ENCODE measurements at places on chromosomes 6 and 20.

DNA sequence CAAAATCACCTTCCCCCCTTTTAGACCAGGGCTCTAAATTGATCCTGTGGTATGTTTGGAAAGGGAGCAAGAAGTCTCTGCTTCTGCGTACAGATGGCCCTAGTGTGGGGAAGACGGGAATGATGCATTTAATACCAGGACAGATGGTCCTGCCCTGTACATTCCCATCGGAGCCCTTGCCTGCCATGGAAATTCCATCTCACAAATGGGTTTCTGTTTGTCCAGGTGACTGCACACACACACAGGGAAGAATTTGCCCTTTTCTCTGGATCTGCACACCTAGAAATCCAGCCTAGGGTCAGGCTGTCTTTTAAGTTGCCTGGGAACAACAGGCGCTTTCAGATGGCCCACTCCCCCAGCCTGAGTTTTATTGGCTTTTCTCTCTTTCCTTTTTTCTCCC lies 1.3 kb downstream of the MAS1 start:
- no peak for DNase-seq

GRCh38 chr20:41358230-41358629 lies 8.4 kb downstream of the EMILIN3 start:
- no peak for DNase-seq

DNA sequence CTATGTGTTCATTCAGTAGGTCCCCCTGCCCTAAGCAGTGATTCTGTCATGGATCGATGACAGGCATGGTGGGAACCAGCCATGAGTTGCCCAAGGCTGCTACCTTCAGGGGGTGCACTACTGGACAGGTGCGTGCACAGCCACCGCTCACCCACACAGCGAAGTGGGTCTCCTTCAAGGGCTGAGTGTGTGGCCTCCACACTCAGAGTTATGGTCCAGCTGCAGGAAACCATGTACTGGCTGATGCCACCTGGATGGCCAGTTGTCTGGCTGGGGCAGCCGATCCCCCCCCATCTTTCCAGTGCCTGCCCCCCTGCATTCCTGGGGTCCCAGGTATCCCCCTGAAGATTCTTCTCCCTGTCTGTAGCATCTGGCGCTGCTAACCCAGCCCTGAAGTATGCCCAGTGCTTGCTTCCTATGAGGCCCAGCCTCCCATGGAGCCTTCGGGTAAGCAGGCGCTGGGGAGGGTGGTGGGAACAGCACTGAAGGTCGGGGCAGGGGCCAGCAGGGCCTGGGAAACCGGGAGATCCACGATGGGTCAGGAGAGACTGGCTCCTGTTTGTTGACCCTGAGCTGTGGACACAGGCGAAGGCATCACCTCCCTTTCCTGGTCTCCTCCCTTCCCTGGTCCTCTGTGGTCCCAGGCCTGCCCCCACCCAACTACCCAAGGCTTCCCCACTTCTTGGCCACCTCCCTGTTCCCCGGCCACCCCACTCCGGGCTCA lies 106.0 kb downstream of the VEGFA start:
- DNase-seq = no peak

GRCh38 chr6:680666-681340 lies 12.1 kb downstream of the EXOC2 start:
- DNase-seq = no peak

- DNase-seq = no peak
These were observed 46.7 kb downstream of the RALGAPA2 start for GRCh38 chr20:20665606-20666332.

GRCh38 chr6:166763606-166764472 lies 136.8 kb upstream of the RPS6KA2 start:
- DNase-seq = no peak

DNA sequence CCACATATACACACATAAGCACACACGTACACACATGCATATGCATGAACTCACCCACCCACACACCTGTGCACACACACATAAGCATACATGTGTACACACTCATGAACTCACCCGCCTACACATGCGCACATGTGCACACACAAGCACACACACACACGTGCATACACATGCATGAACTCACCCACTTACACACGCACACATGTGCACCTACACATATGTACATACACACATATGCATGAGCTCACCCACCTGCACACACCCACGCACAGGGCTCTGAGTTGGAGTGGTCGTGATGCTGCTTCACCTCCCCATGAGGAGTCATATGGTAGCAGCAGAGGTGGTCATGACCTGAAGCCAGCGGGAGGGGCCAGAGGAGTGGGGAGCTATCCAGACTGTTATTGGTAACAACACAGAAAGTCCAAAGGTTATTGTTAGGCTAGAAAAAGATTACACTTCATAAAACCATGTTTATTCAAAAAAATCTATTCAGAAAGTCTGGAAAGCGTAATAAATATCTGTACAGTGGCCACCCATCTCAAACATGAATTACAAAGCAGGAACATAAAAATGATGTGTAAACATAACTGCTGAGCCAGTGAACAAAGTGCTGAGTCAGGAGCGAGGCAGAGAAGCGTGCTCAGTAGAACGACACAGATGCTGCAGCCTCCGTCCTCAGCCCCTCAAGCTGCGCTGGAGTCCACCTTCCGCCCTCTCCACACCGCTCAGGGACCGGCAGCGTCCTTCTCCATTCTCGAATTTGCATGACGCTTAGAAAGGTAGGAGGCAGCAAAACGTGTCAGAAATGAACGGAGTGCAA lies 26.4 kb upstream of the MPC1 start:
- no peak for DNase-seq

GRCh38 chr6:52641826-52642225 lies 29.1 kb upstream of the TMEM14A start:
- no peak for DNase-seq

GRCh38 chr20:45456632-45457031 lies 12.9 kb upstream of the WFDC2 start:
- DNase-seq = no peak

DNA sequence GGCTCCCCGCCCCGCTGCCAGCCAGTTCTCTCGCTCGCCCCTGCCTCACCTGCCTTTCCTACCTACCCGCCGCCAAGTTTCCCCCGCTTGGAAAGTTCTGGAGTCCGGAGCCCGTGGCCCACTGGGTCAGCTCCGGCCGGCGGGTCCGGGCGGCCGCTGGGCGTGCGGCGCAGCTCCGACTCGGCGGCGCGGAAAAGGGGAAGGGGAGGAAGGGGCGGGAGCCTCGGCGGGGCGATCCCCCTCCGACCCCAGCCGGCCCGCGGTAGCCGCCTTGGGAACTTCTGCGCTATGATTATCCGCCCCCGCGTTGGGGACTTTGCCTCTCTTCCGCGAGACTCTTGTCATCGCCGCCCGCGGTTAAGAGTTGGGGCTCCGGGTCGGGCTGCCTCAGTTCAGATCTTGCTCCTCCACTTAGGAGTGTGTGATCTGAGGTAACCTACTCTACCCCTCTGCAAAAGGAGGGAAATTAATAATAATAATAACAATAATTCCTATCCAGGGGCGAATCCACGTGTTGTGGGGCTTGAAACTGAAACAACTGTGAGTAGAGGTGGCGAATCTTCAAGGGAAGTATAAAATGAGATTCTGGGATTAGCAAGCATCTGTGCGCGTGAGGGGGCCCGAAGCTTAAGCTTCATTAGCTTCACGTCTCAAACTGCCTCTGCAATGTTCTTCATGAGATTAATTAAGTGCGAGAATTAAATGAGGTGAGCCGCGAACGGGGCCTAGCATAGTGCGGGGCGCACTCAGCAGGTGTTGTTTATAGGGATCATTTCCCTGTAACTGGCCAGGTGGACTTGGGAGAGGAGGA lies 30.8 kb downstream of the SF3B5 start:
- peak; percentile 45 for DNase-seq

DNA sequence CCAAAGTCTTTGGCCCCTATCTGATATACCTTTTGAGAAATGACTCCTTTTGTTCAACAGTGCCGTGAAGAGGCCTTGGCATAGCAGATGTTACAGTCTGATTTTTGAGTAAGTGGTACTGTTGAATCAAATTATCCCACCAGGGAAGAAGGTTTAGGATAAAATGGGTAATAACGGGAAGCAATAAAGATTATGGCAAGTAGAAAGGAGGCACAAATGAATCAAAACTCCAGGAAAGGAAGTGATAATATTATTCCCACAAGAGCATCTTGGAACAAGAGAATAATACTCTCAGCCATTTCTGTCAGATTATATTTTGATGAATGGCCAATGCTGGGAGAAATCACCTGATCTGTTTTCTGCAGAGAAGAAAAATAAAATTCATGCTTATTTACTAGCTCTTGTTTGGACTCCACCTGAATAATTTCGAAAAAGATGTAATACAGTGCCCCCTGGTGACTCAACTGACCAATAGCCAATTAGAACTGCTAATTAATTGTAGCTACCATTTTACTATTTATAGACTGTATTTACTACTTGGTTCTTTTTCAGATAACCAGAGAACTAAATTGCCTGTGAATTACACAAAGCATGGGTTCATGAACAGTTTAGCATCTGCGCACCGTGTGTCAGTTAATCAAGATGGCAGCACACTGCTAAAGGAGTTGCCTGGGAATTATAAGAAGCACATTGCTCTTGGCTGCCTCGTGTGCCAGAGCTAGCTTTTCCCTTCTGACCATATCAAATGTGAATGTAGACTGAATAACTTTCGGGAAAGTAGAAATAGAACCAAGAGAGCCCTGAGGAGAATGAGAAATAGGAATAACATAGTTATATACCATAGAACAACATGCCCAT lies 78.5 kb upstream of the TRDN start:
- DNase-seq = no peak

DNA sequence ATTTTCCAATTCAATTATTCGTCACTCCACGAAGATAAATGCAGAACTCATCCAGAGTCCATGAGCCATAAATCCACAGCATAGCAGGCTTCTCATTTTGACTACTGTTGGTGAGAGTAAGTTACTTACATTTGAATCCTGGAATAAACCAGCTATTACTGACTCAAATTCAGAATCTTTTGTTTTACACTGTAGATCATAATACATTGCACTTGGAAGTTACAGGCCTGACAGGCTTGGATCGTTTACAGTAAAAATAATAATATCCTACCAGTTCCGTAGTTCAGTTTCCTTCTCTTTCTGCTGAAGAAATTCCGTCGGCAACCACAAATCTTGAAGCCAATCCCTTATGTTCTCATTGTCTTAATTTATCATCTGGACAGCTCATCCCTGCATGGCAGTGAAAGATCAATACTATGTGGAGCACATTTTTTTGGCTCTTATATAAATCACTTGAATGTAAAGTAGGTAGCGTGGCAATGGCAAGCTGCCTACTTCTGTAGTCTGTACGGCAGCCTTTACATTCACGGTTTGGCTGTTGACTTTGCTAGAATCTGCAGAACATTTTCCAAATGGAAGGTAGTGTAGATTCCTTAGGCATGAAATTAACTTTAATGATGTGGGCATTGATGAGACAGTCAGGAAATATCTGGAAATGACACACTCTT lies 142.9 kb downstream of the WDR27 start:
- no peak for DNase-seq

GRCh38 chr20:37356387-37356786 lies 10.4 kb downstream of the SRC start:
- no peak for DNase-seq

DNA sequence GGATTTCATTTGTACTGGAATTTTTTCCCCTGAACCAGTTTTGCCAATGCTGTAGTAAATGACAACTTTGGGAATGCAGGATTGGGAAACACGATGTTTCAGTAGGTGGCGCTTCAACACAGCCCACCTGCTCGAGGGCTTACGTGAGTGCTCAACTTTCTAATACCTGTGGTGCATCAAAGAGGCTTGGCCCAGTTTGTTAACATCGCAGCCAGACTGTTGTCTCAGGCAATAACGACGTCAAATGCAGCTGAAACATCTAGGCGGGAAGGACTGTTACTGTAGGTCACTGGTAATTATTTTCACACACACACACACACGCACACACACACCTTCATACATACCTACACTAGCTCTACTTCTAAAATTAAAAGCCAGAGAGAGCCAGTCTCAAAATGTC lies 815.5 kb upstream of the SLC35B3 start:
- no peak for DNase-seq

DNA sequence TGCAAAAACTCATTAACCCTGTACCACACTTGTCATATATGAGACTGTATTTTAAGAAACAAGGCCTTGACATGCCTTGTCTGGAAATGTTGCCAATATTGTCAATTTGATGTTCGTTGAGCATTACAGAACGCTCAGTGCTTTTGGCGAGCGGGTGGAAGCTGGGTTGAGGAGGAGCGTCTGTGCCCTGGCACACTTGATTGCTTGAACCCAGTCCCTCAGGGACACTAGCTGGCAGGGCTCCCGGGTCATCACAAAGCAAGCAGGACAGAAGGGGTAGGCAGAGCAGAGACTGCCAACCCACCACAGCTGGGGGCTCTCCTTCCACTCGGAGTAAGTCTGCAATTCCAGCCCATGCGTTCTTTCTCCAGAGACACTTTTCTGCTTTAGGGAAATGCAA lies 286.3 kb downstream of the KHDC1L start:
- DNase-seq = no peak

DNA sequence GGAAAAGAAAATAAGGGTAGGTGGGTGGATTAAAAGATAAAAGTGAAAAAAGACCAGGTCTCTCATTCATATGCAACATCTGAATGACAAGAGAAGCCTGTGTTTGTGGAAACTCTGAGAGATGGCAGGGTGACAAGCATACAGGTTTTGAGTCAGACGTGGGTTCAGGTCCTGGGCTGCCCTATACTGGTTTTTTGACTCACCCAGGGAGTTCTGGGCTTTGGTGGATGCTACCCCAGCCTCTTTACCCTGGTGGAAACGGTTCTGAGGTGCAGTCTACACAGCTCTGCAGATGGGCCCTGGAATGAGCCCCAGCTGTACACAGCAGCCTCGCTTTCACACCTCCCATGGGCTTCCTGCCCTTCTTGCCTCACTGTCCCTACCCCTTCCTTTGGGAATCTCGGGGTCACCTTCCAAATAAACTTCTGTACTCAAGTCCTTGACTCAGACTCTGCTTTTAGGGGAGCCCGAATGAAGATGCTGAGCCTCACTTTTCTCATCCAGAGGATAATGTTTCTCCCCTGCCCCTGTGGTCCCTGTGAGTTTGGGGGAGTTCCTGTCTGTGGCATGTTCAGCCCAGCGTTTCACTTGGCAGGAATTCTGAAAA lies 77.7 kb upstream of the CLDN20 start:
- DNase-seq = no peak

DNA sequence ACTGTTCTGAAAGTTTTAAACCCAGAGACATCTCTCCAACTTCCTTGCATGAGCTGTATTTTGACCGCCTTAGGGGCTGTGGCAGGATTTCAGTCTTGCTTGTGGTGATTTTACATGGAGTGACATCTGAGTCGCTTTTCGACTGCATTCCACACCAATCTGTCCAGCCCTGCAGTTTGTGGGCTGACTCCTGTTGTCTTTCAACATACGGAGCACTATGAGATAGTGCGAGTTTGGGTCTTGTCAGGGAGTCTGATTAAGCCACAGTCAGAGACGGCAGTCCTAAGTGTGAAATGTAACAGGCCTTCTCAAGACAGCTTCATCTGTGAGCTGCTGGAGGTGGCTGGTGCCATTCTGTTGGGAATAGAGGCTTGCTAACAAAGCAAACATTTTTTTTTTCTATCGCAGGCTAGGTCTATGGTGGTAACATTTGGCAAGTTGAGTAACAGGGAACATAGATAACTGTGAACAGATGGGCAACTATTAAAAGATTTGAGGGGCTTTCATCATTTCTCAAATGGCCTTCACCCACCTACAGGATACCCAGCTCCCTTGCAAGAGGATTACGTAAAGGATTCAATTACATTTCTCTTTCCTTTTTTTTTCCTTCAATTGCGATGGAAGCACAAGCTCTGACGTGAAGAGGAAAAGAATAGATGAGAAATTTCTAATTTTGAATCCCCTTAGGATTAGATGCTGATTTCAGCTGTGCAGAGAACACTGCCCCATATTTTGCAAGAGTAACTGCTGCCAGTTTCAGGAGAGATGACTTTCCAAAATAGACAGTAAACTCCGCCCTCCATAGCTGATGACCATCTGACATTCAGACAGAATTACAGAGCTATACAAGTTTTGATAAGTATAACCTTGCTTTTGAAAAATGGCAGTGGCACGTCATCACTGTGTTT lies 25.1 kb downstream of the CAP2 start:
- DNase-seq = no peak

Data from central memory CD4-positive, alpha-beta T cell (primary cell).